T-helper 22 cell (primary cell): ENCODE measurements at places on chromosomes 2 and 18.

DNA sequence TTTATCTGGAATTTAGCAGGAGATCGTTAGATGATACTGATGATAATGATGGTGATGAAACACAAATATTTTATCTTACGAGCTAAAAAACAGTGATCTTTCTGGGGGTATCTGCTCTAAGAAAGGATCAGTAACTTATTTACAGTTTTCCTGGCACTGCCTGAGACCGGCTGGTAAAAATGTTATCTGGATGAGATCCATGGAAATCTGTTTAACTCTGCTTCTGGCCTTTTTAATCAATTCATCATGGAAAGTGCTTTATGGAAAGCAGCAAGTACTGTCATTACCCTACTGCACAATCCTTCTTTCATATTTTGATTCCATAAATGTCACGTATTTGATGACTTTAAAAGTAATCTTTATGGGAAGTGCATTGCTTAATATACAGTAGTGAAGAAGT lies 612.7 kb upstream of the GCFC2 start:
- no peak for DNase-seq

GRCh38 chr2:41595240-41595639 lies 452.6 kb upstream of the PKDCC start:
- no peak for DNase-seq

GRCh38 chr2:168852481-168852880 lies 37.7 kb downstream of the SPC25 start:
- DNase-seq = no peak

DNA sequence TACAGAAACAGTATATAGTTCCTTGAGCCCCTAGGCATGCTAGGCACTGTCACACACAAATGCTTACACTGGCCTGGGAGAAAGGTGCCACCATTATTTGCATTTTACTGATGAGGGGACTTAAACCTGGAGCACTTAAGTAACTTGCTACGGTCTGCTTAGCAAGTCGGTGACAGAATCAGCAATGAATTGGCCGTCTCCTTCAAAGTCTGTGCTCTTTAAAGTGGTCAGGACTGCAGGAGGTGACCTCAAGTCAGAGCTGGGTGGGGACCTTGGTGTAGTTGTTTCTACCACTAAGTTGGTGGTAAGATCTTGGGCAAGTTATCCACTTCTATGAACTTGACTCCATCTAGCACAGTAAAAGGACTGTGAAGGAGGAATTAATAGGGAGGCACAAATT lies 34.8 kb downstream of the PTPRM start:
- no peak for DNase-seq

- DNase-seq = no peak
Measured at GRCh38 chr2:193583638-193584400, 1389.1 kb upstream of the TMEFF2 start.

- no peak for DNase-seq
Measured at GRCh38 chr2:59066787-59067399, 825.8 kb upstream of the FANCL start.

GRCh38 chr2:113169002-113169530 lies 4.7 kb upstream of the PSD4 start:
- DNase-seq = no peak
